ENCODE measurements at places on chromosomes 16 and 17.

GRCh38 chr17:75048249-75048878, 1.3 kb downstream of the KCTD2 start:
- no peak for DNase-seq

- DNase-seq: no peak
Observed at GRCh38 chr17:49074851-49075540, 57.6 kb upstream of the B4GALNT2 start.

GRCh38 chr17:35716173-35716572, 15.3 kb upstream of the RASL10B start:
- no peak for DNase-seq

- DNase-seq: no peak
Observed at GRCh38 chr16:81408409-81408950, 36.1 kb upstream of the CMIP start.

DNA sequence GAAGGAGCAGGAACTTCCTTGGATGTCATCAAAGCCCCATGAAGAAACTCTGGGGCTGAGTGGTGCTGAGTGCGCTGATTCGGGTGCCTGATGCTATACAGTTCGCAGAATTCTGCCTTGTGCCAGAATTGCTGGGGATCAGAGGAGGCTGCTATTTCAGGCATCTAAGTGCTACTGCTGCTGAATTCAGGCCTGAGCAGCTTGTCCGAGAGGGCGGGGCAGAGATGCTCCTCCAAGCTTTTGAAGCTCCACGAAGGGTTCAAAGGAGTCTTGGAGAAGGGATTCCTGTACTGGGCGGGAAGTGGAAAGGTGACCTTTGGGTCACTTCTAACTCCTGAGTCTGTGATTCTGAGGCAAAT, 227.8 kb downstream of the CCDC182 start:
- no peak for DNase-seq

GRCh38 chr16:12680531-12680930, 123.2 kb downstream of the CPPED1 start:
- no peak for DNase-seq

DNA sequence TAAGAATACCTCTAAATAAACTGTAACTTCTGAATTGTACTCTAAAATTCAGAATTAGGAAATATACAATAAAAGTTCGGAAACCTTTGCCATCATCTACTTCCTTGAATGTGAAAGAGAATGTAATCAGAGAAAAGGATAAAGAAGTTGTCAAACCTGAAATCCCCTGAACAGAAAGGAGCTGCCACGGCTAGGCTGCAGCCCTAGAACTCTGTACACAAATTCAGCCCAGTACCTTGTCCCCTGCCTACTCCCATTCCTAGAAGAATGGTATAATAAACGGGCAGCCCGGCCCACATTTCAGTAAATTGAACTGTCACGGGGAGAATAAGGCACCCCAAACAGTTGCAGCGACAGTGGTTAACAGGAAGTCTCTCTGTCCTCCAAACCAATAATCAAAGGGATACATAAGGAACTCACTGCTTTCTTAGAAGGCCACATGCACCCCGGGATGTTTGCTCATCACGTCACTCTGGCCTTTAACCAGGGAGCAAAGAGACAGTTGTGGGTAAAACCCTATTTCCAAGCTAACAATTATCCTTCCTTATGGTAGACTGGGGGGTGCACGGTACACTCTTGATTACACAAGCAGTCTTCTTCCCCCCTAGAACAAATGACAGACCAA, 24.3 kb upstream of the RFFL start:
- no peak for DNase-seq

DNA sequence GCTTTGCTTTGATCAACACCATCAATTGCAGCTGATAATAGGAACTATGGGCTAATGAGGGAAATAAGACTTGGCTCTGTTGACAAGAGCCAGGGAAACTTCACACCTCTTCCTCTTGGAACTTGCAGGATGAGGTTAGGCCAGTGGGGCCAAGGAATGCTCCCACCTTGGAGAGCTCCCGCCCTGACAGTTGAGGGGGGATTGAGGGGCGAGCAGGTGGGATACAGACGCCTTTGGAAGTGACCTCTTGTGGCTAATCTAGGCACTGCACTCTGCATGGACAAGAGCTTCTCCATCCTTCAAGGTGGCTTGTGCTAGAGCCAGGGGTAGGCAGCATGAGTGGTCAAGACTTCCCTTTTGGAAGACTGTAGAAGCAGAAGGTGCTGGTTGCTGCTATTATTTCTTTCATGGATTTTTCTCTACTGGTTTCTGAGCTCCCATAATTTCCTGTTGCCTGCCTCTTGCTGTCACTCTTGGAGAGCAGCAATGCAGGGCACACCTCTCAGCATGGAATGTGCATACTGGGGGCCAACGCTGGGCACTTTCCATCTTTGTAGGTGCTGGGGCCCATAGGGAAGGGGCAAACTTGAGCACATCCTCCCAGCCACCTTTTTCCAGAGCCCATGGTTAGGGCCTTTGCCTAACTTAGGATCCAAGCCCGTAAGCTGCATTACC, 2.3 kb upstream of the PHF12 start:
- no peak for DNase-seq

DNA sequence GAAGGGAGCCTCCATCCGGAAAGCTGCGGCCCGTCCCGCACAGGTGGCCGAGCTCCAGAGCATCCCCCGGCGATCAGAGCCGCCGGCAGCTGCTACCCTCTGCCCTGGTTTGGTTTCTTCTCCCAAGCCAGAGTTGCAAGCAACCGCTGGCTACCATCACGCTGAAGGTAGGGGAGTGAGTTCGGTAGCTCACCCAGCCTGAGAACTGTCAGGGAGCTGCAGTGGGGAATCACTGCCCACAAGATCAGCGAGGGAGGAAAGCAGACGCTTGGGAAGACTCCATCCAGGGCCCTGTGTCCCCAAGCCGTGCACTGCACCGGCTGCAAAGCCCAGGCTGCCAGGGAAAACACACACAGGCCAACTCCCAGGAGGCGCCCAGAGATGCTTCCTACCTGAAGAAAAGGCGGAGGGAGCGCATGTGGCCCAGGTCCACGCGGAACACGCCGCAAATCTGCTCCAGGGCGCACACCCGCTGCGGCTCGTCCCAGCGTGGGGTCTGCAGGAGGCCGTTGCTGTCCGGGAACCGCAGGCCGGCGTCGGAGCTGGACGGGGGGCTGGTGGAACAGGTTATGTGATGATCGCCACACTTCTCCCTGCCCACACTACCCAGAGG, 83.3 kb downstream of the TBC1D16 start:
- no peak for DNase-seq

GRCh38 chr17:29063992-29064391, 21.1 kb downstream of the PIPOX start:
- DNase-seq: no peak

DNA sequence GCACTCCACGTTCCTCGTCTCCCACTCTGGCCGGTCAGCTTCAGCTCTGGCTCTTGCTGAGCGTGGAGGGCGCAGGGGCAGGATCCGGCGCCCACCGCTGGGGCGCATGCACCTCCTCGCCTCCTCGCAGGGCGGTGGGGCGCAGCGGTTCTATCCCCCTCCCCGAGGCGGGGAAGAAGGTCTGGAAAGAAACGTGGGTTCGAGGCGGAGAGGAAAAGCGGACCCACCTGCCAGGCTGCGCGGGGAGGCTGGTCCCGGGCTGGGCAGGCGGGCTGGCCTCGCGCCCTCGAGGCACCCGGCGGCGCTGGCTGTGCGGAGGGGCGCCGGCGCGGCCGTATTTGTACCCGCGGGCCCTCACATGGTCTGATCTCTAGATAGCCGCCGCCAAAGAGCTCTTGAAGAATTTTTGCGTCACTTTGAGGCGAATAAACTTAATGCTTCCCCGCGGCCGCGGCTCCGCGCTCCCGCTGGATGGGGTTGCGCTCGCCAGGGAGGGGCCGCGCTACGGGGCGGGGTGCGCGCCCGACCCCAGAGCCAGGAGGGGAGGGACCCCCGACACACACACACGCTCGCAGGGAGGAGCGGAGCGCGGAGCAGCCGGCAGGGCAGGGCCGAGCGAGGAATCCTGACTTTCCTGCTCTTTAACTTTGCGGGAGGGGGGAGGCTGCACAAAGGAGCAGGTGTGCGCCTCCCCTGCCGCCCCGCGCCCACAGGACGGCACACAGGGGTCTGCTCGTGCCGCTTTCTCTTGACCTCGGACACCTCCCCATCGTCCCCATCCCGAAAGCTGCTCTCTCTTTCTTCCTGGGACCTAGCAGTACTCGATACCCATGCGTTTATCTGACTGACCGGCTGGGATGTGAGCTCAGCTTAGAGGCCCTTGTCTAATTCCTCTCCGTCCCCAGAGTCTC, at the start of gene SLC6A4:
Gene SLC6A4, minus strand, starts transcription at position 312 of the 911 bp plus-strand sequence. CDS start 13,739 bp downstream, outside the sequence.
- DNase-seq: no peak

DNA sequence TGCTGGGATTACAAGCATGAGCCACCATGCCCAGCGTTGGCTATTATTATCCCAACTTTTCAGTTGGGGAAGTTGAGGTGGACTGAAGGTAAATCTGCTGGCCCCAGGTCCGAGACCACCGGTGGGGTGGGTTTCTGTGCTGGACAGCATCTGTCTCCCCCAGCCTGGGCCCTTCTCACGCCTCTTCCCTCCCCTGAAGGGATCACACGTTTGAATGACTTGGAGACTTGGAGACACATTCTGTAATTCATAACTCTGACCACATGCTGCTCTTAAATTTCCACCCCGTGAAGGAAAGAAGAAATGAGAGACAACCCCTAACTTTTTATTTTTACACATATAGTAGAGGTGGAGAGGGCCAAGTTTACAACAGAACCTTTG, 109.8 kb downstream of the MSI2 start:
- no peak for DNase-seq

DNA sequence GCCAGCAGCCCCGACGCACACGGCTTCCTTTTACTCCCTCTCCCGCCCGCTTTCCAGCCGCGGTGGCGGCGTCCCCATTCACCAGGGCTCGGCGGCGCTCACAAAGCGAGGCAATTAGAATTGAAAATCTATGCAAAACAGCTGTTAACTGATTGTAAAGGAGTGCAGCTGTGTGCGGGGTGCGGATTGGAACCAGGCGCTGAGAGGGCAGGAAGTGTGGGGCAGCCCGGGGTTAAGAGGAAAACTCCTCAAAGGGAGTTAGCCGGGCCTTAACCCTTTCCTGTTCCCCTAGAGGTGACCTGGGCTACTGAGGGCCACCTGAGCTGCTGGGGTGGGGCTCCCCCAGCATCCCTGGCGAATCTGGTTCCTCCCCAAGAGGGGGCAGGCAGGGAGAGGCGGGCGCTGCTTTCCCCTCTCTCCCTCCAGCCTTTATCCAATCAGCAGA, 5.8 kb upstream of the GSE1 start:
- DNase-seq: no peak

DNA sequence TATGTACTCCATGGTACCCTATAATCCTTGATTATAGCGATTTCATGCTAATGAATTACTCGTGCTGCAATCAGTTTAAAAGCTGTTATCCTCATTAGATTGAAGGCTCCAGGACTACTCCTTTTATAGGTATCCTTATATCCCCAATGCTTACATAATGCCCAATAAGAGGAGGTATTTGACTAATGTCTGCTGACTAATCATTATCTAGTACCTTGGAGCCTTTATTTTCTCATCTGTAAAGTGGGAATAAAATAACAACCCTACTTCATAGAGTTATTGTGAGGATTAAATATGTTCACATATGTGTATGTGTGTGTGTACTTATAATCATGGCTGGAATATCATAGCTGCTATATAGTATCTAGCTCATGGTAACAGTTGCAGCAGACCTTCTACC, 1031.5 kb downstream of the CDH11 start:
- no peak for DNase-seq

DNA sequence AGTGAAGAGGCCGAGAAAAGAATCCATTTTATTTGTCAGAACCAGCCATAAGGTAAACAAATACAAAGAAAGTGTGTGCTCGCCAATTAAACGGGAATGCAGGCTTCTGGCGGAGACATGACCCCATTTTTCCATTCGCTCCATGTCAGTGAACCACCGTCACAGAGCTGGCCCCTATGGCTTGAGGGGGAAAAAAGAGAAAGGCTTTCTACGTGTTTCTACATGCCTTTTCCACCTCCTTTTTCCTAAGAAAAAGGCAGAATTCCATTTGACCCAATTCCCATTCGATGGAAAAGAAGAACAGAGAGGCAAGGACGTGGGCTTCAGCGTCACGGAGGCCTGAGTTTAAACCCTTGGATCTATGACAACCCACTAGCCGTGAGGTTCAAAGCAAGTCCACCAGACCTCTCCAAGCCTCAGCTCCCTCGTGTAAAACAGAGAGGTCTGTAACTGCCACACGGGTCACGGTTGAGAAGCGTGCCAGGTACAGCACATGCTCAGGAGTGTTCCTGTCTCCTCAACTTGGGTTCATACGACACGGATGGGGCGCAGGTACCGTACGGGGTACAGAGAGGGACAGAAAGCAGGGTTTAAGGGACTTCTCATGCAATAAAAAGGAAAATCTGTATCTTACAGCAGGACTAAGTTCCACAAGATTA, 91.9 kb downstream of the NXN start:
- no peak for DNase-seq

DNA sequence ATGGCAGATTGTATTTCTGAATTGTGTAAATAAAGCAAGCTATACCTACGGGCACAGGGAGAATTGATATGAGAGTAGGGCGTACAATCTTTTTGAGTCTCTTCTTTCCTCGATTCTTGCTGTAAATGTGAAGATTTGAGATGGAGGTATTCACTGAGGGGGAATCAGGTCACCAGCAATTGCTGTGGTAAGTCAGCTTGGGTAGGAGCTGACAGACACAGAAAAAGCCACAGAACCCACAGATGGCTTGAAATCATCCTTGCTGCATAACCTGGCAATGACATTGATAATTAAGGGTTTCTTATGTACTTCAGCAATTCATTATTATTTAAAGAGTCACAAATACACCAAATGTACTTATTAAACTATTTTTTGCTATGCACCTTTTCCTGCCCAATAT, 164.2 kb downstream of the CNTNAP4 start:
- no peak for DNase-seq

- no peak for DNase-seq
Observed at GRCh38 chr17:41071606-41072360, 6.1 kb upstream of the KRTAP2-4 start.

DNA sequence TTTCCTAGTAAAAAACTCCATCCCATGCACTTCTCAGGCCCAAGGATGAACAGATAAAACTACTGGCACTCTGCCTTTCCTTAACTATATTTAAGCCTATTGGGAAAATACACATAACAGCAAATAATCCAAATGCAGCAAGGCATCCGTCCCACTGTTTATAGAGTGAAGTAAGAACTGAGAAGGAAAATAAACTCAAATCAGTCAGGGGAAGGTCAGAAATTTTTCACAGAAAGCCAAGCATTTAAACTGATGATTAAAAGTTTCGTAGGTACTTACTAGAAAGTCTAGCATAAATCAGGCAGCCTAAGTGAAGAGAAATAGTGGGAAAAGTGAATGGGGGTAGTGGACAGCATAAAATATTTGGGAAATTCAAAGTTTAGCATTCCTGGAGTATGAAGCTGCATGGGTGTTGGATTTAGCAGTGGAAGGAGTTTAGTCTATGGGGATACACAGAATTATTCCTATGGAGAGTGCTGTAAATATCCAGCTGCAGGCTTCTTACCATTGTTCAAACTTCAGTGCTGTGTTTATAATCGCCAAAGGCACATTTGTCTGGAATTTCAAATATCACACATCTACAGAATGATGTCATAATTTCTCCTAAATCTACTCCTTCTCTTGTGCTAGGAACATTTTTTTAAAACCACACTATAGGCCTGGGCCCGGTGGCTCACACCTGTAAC, 1131.0 kb upstream of the GOT2 start:
- DNase-seq: no peak
